ENCODE measurements at places on chromosomes 7 and 10.

GRCh38 chr7:14430926-14431325 is 441.5 kb upstream of the ETV1 start:
- DNase-seq = no peak

- DNase-seq = no peak
Measured at GRCh38 chr10:49001402-49001801, 61.8 kb upstream of the LRRC18 start.

- DNase-seq = no peak
Measured at GRCh38 chr10:18463673-18464211, 187.6 kb downstream of the NSUN6 start.

GRCh38 chr7:100568896-100569844 is 4.5 kb downstream of the SAP25 start:
- DNase-seq = peak; percentile 48

GRCh38 chr10:112628951-112629609 is 182.1 kb downstream of the VTI1A start:
- no peak for DNase-seq

DNA sequence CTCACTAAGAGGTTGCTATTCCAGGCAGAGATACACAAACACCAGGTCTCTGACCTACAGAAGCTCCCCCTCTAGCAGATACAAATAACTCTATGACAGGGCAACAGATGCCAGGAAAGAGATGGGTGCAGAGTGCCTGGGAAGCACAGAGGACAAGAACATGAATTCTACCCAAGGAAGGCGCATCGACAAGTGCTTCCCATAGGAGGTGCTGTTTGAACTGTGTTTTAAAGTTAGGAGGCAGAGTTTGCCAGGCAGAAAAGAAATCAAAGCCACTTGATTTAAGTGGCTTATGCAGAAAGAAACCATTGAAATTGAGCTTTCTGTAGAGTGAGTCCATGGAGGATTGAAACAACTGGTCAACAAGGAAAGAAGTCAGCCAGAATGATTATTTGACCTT is 35.3 kb upstream of the EGR2 start:
- no peak for DNase-seq

All from T-helper 1 cell (primary cell).